ENCODE measurements at places on chromosomes 7 and 10. TPM values are rescaled to one million over a fixed set of nuclear protein-coding genes. Genes with fewer than 3 reads are reported as not detected.
A peak's percentile ranks its signal among the peaks of the same experiment; 100 is the strongest.

The PRKAR2B gene
- total RNA-seq = 4.9 TPM

- H3K4me1 ChIP-seq = no peaks in the 10 kb centered on the region
- H3K36me3 ChIP-seq = no peaks in the 10 kb centered on the region
- no peak overlapping the region for H3K27ac ChIP-seq
- H3K4me3 ChIP-seq = no peak overlapping the region
- peaks cover 24% of the 10 kb centered on the region for H3K27me3 ChIP-seq
These were observed 2.6 kb upstream of the ZPBP start for GRCh38 chr7:50095634-50096033.

GRCh38 chr10:98415731-98416119 is 743 bp upstream of the PYROXD2 start:
- H3K27me3 ChIP-seq = no peaks in the 10 kb centered on the region
- peaks cover 5% of the 10 kb centered on the region for H3K4me1 ChIP-seq
- peak overlapping the region; percentile 69 for H3K27ac ChIP-seq
- no peaks in the 10 kb centered on the region for H3K36me3 ChIP-seq
- no peak for DNase-seq

- peak; percentile 95 for DNase-seq
- no peaks in the 10 kb centered on the region for H3K27me3 ChIP-seq
- peaks cover 18% of the 10 kb centered on the region for H3K4me1 ChIP-seq
- H3K4me3 ChIP-seq = no peak overlapping the region
- no peak overlapping the region for H3K27ac ChIP-seq
These were observed 246.8 kb downstream of the SKIDA1 start for GRCh38 chr10:21278491-21279216.
